ENCODE measurements at places on chromosomes 5 and 9.

DNA sequence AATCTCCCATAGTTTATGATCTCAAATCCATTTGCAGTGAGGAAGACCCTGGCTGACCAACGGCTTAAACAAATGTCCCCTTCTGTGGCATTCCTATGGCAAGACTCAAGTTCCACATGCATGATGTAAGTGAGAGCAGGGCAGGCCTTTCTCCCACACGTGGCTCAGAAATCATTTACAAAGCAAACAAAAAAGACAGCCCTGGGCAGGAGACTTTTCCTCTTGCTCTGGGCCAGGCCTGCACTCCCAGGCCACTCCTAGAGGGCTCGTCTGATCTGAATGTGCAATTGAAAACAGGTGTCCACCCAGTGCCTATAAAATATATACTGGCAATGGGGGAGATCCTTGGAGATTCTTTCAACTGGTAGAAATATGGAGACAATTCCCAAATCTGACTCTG, 123.1 kb downstream of the DMRT2 start:
- DNase-seq = no peak

DNA sequence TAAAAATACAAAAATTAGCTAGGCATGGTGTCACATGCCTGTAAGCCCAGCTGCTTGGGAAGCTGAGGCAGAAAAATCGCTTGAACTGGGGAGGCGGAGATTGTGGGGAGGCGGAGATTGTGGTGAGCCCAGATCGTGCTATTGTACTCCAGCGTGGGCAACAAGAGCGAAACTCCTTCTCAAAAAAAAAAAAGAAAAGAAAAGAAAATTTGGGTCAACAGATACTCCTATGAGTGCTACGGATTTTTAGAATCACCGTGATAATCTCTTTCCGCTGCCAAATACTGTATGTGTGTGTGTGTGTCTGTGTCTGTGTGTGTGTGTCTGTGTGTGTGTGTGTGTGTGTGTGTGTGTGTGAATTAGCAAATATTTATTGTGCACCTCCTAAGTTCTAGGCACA, 64.4 kb downstream of the ARRDC3 start:
- no peak for DNase-seq

- no peak for DNase-seq
Observed at GRCh38 chr5:98095072-98095471, 678.4 kb upstream of the RGMB start.

- no peak for DNase-seq
Observed at GRCh38 chr5:15452030-15452429, 48.0 kb upstream of the FBXL7 start.

- peak; percentile 87 for DNase-seq
Observed at GRCh38 chr5:42949348-42950115, 90.6 kb downstream of the ANXA2R start.

GRCh38 chr9:85508616-85509015, 233.1 kb downstream of the AGTPBP1 start:
- DNase-seq = no peak

DNA sequence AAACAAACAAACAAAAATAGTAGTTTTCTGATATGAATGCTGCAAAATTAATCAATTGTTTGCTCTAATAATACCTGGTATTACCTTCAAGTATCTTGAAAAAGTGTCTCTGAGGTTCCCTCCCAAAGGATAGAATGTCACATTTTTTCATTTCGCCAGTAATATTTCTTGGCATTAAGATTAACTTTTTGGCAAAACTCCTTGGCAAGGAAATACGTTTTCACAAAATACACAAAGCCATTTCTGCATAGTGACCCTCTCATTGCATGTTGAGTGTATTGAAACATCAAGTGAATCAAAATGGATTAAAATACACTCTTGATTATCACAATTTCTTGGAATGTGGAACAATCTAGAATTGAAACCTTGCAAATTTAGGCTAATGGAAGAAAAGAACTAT, 230.5 kb downstream of the ATPSCKMT start:
- no peak for DNase-seq

GRCh38 chr5:151130922-151131891, 26.4 kb downstream of the ANXA6 start:
- no peak for DNase-seq

DNA sequence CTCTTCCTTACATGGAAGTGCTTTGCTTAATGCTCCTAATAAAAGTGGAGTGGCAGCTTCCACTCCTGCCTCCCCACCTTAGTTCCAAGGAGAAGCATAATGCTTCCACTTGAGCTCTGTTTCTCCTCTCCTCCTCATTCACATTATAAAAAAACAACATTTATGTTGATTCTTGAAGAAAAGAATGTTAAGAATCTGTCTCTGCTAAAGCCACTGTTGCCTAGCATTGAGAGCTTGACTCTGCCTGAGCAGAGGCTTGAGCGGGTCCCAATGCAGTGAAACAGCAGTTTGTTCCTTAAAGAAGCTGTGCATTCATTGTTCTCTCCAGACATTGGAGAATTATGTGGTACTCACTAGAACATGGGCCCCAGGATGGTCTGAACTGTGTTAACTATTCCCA, 101.5 kb upstream of the GHR start:
- DNase-seq = no peak

DNA sequence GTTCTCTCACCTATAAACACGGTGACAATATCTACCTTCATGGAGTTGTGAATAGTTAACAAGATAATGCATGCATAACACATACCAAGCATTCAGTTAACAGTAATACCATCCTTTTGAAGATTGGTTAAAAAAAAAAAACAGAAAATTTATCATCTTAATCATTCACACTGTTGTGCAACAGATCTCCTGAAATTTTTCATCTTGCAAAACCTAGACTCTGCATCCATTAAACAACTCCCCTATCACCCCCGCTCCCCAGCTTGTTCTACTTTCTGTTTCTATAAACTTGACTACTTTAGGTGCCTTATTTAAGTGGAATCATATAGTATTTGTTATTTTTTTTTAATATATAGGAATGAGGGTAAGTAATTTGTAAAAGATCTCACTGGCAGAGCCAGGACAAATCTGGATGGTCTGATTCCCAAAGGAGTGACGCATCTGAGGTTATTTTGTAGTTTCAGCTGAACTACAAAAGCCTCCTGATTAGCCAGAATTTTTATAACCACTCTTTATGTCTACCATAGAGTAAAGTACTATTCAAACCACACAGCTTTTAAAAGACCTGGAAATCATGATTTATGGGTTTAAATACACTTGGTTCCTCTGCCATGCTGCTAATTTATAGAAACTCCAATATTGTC, 93.0 kb downstream of the FANCC start:
- no peak for DNase-seq

DNA sequence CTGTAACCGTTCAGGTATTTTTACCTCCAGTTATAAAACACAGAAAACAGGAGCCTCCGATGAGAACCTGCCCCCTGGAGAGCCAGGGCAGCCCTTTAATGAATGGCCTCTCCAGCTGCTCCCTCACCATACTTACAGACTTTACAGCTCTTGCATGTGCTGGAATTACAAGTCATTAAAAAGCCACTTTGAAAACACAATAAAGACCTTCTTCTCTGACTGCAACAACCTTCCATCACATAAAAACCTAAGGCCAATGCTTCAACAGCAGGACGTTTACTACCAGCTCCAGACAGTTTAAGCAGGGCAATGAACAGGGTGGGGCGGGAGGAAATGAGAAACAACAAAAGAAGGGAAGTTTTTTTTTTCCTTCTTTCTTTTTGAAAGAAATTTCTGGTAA, 213.8 kb downstream of the MLLT3 start:
- no peak for DNase-seq

GRCh38 chr5:138964647-138965201, 89.6 kb upstream of the LRRTM2 start:
- DNase-seq = no peak

- DNase-seq = no peak
Observed at GRCh38 chr9:128385496-128386460, 14.6 kb downstream of the URM1 start.

GRCh38 chr9:88949425-88949824, 41.8 kb upstream of the S1PR3 start:
- DNase-seq = peak; percentile 64
